C1 segment of cervical spinal cord (tissue), 14 donors: ENCODE measurements at places on chromosomes 5 and 9.

DNA sequence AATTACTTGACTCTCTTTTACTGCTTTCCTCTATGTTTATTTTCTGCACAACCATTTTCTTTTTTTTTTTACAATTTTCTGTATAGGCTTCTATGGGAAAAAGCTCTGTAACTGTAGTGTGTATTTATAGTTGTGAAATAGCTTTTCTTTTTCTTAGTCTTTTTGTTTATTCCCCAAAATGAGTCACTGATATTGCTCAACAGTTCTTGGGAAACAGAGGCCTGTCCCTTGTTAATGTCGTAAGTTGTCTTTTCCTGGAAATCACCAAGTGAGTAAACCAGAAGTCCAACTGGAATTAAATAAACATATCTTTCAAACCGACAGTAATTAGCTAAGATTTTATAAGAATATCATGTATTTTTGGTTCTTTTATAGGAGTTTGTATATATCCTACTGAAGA lies 325.1 kb upstream of the PRR16 start:
- DNase-seq, result no peak

DNA sequence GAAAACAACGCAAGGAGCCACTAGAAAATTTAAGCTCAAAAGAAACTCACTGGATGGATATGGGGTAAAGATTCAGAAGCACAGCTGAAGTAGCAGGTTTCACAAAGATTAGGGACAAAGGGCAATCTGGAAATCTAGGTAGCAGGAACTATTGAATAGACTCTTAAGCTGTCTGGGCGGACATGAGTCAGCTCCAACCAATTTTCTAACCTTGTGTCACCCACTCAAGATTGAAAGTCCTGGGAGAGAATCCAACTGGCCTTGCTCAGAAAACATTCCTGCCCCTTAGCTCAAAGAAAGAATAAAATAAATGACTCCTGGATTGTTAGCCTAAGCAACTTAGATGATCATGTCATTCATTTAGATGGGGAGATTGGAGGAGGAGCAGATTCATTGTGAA lies 69.2 kb downstream of the STK32A start:
- DNase-seq, result peak; percentile 14

DNA sequence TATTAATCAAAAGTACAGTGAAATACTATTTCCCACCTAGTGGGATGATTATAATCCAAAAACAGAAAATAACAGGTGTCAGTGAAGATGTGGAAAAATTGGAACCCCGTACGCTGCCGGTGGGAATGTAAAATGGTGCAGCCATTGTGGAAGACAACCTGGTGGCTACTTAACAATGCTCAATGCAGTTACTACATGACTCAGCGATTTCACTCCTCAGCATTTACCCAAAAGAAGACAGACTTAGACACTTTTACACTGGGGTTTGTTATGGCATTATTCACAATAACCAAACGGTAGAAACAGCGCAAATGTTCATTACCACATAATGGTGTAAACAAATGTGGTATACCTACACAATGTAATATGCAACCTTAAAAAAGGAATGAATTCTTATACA lies 23.9 kb downstream of the SECISBP2 start:
- no peak for DNase-seq

GRCh38 chr9:117796681-117797080 lies 92.5 kb downstream of the TLR4 start:
- no peak for DNase-seq

GRCh38 chr5:102937894-102938293 lies 182.0 kb downstream of the GIN1 start:
- DNase-seq, result no peak

- DNase-seq, result no peak
These were observed 223.2 kb downstream of the MSX2 start for GRCh38 chr5:174947548-174947947.

- DNase-seq, result no peak
These were observed 91.0 kb downstream of the SNX18 start for GRCh38 chr5:54608423-54609085.

DNA sequence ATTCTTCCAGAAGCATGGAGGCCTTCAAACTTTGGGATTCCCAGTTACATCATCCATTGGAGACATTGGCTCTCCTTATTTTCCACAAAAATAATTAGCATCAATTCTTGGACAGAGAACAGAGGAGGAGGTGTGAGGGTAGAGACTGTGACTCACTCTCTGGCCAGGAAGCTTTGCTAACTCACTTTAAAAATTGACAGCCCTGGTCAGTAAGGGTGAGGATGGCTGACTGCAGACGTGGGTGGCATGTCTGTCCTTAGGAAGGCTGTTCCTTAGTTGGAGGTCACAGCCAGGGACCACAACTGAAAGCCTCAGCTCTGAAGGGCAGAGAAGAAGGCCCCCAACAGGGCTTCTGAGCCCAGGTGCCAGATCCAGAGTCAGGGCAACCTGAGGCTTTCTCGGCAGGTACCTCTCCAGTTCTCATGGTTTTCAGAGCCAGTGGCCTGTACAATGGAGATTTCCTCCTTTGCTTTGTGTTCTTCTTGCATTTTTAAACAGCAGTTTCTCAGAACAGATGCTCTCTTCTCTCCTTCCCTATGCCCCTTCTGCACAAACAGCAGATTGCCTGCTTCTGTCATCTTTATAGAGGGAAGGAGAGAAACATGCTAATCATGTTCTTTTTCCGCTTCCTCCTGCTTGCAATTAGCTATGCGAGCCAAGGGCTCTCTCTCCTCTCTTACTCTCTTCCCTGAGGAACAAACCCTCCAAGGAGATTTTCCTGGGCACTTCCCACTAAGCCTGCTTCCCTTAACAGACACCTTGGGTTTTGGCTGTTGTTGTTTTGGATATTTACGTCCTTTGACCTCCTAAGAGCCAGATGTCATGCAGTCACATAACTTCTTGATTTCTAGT lies 92.5 kb upstream of the ZNF366 start:
- DNase-seq, result no peak

GRCh38 chr5:10562201-10563109 lies 1.4 kb upstream of the ANKRD33B start:
- DNase-seq, result no peak
